ENCODE measurements at places on chromosomes 4 and X.

- DNase-seq, result no peak
Observed at GRCh38 chrX:134774190-134775048, 116.1 kb upstream of the PLAC1 start.

DNA sequence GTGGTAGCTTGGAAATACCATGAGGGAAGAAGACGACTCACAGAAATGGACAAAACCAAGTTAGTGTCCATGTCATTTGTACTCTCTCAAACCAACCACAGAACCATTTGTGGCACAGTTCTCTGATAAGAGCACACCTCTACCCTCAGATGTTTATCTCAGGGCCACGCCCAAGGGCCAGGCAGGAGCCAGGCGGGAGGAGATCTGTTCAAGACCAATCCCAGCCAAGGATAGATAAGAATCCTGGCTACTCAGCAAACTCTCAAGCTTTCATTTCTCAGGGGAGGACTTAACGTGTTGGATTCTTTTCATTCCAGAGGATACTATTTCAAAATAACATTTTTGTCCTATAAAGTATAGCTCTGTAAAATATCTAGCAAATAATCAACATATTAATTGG, 95.0 kb downstream of the NYX start:
- DNase-seq, result no peak

- no peak for DNase-seq
Observed at GRCh38 chr4:32884198-32884597, 2164.0 kb downstream of the PCDH7 start.

DNA sequence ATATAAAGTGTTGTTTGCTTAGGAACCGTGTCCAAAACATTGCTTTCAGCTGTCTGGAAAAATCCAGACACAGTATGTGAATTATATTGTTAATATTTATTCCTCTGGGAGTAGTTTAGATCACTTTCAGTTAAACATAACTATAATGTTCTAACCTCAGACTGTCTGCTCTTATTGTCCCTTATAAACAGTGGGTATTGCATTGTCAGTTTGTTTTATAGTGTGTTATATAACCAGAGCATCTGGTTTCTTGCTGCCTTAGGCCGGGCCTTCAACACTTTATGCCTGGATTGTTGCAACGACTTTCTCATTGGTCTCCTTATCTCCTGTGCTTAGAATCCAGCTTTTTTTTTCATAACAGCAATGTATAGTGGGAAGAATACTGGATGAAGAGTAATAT, 26.4 kb downstream of the ATG4A start:
- DNase-seq, result no peak

GRCh38 chr4:89519771-89520320, 212.2 kb upstream of the GPRIN3 start:
- DNase-seq, result no peak

- no peak for DNase-seq
Observed at GRCh38 chr4:172709376-172709775, 459.2 kb upstream of the GALNT7 start.
